ENCODE measurements at places on chromosomes 6 and 20. TPM values are rescaled to one million over a fixed set of nuclear protein-coding genes. Genes with fewer than 3 reads are reported as not detected.

CNKSR3 gene
- 14.3 TPM for total RNA-seq

CST3 gene
- 1,234 TPM for total RNA-seq

ACTL10 gene
- 1.2 TPM for total RNA-seq

ATXN1 gene
- total RNA-seq: 72.2 TPM

HEBP2 gene
- 61.0 TPM for total RNA-seq

LY86 gene
- total RNA-seq: 1.5 TPM

SLC35A1 gene
- total RNA-seq: 19.4 TPM

STX7 gene
- 65.1 TPM for total RNA-seq

KIF6 gene
- total RNA-seq: 0.14 TPM

GABRR2 gene
- total RNA-seq: 1.7 TPM

BPIFA2 gene
- total RNA-seq: not detected

IRF4 gene
- 1.7 TPM for total RNA-seq

KCNB1 gene
- total RNA-seq: 9.7 TPM

Data from posterior vena cava (tissue), 2 donors.